Activated T-cell treated with anti-CD3 and anti-CD28 coated beads for 1 hour (primary cell): ENCODE measurements at places on chromosomes 3 and 15.

DNA sequence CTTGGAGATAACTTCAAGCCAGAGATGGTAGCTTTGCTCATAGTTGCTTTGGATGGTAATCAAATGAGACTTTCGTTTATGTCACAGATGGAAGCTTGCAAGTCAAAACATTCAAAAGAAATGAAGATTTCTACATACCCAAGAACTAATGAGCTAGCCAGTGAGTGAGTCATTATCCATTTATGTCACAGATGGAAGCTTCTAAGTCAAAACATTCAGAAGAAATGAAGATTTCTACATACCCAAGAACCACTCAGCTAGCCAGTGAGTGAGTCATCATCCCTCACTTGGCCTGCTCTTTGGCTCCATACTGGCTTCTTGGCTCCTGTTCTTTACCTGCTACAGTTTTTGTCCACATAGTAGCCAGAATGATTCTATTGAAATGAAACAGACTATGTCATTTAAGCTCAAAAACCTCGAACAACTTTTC, 559.8 kb upstream of the CBLB start:
- no peak for DNase-seq

DNA sequence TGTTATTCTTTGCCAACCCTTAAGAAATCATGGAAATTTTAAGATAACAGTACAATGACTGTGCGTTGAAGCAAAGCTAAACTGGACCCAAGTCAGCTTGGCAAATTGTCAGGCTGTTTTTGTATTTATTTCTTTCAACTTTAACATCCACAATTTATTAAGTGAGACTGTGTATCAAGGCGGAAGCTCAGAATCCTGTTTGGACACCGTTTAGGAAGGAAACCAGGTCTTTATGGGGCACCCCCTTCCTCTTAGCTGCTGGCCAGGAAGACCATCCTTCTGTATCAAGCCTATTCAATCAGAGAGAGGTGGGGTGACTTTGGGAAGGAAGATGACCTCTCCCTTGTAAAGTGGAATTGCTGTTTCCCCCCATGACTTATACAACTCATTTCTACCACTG, 166.0 kb downstream of the MCTP2 start:
- DNase-seq: no peak

DNA sequence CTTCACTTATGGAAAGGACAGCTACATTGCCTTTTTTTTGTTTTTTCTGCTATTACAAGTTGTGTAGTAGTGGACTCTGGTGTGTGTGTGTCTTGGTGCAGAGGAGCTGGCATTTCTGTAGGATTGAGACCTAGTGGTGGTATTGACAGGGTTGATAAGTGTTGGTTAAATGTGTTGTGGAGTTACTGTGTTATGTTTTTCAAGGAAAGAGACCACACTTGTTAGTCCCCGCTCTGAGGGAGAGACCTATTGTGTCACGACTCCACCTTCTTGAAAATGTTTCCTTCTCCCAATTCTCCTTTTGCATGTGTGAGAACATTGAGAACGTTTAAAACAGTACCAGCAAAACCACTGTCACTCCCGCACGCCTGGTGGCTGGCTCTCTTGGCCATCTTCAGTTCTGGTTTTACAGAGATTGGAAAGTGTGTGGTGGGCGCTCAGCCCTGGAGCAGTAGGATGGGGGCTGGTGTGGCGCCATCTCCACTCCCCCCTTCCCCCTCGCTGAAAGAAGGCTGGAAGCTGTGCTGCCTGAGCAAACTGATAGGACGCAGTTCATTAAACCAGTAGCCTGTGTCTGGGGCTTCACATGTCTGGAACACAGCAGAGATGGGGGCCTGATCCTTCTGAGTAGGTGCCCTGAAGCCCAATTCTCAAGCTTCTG, 5.5 kb downstream of the KLF13 start:
- no peak for DNase-seq

DNA sequence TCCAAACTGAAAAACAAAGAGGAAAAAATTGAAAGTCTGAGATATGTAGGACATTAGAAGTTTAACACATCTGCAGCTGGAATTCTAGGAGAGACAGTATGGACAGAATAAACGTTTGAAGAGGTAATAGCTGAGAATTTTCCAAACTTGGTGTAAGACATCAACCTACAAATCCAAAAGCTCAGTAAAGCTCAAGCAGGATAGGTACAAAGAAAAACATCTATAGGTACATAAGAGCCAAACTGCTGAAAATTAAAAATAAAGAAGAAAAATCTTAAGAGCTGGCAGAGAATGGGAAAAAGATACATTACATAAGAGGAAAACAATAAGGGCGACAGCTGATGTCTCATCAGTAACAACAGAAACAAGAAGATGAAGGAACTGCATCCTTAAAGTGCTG, 22.8 kb upstream of the C3orf22 start:
- DNase-seq: no peak
